GM20000 (cell line): ENCODE measurements at places on chromosomes 7 and 10.

GRCh38 chr10:18087355-18087754, 52.9 kb upstream of the CACNB2 start:
- DNase-seq, result no peak

DNA sequence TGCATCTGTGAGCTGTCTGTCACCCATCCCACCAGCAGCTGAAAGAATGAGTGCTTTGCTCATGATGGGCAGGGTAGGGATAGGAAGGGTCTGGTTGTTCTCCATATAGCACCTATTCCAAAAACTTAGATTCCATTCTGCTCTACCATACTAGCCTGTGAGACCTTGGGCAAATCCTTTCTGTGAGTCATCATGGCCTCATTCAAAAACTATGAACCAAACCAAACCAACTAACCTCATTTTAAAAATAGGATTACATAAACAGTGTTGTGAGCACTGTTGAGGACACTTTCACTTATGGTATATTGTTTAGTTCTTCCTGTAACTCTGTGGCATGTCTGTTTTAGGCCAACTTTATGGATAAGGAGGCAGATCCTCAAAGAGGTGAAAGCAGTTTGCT, 30.9 kb upstream of the STEAP4 start:
- no peak for DNase-seq

DNA sequence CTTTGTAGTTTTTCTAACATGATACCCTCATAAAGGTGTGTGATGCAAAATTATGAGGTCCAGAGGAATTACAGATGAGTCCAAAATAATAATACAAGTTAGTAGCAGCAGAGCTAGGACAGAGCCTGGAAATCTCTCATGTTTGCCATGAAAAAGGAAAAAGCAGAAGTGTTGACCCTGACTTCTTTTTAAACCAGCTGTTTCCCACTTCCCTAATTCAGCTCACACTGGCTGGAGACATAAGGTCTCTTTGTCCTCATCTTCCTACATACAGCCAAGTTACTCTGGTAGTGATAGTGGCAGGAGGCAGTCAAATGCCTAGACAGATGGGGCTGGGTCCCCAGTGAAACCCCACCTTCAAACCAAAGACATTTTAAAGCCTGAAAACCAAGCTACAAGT, 269.2 kb downstream of the C7orf25 start:
- no peak for DNase-seq

- DNase-seq, result no peak
These were observed 112.4 kb upstream of the ADO start for GRCh38 chr10:62692085-62692484.

DNA sequence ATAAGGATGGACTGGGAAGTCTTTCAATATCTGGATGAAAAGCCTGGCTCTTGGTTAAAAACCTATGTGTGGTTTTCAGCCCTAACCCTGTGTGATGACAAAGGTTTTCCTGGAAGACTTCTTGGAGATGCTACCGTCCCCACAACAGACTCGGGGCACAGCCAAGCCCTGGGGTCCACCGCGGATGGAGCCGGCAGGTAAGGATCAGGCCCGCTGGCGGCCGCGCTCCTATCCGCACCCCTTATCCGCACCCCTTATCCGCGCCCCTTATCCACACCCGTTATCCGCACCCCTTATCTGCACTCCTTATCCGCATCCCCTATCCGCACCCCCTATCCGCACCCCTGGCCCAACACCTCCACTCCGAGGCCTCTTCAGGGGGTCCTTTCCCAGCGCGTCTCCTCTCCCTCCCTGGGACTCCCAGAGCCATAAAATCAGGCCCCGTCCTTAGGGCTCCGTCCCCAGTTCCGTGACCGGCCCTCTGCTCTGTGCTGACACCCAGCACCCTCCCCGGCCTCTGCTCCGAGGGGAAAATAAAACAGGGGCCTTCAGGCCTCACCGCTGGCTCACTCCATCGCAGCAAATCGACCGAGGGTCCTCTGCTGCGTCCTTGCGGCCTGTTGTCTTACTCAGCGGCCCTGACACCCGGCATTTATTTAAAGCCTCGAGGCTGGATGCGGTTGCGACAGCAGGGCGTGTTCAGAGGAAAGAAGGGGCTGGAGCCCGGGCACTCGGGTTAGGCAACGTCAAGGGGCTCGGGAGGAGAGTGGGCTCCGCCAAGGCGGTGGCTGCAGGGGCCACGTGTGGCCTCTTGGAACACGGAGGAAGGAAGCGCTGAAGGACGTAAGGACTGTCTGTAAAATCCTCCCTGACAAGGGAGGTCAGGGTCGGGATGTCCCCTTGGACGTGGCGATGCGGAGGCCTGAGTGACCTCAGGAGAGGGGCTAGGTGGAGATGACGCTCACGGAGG, 215.1 kb upstream of the ADARB2 start:
- DNase-seq, result no peak

DNA sequence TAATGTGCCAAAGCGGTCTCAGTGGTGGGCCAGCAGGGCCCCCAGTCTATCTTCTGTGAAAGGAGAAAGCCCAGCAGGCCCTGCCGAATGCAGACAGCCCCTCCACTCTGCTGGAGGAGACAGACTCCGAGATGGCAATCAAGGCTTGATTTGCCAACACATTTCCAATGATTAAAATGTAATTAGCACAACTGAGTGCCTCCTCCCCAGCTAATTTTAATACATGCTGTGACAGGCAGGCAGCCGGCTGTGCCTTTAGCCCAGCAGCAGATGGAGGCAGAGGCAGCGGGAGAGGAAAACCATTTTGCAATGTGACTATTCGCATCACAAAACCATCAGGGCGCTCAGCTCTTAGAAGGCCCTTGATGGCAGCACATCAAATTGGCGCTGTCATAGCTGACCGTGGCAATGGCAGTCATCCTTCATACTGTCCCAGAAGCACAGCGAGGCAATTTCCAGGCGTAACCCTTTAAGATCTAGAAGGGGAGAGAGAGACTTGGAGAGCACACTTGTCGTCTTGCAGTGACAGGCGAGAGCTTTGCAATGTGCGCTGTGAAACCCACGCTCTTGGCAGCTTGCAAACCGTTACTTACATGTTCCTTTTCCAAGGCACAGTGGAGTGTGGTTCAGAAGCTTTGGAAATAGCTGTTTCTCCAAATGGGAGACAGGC, 714.8 kb upstream of the GALNT17 start:
- no peak for DNase-seq

DNA sequence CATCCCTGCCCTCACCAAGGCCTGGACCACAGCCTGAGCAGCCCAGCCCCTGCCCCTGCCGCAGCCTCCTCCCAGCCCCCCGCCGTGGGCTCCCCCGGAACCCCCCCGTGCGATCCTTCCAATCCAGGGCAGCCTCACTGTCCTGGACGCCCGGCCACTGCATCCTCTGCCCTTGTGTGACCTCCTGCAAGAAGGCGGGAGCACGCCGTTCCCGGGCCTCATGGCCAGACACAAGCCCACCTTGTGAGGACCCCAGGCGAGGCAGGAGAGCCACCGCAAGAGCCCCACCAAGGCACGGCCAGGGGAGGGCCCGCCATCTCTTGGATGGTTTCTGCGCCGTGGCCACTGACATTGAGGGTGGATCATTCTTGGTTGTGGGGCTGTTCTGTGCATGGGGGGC, 7.8 kb upstream of the LFNG start:
- no peak for DNase-seq

DNA sequence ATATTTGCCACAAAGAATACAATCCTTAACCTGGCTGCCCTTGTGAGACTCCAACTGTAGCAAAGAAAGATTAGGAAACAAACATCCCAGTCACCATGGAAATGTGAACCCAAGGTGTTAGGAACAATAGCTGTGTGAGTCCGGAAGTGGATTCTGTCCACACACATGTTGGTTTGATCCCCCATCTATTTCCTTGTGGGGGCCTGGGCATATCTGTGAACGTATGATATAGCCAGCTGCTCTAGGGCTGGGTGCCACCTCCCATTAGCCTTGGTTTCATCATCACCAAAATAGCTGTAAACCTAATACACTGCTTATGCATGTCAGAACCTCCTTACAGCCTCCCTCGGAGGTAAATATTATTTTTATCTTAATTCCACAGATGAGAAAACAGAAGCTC, 26.4 kb downstream of the GRK5 start:
- DNase-seq, result no peak

GRCh38 chr10:10612151-10612550, 405.5 kb upstream of the CELF2 start:
- no peak for DNase-seq

GRCh38 chr7:81684514-81685269, 85.2 kb downstream of the HGF start:
- peak; percentile 8 for DNase-seq

DNA sequence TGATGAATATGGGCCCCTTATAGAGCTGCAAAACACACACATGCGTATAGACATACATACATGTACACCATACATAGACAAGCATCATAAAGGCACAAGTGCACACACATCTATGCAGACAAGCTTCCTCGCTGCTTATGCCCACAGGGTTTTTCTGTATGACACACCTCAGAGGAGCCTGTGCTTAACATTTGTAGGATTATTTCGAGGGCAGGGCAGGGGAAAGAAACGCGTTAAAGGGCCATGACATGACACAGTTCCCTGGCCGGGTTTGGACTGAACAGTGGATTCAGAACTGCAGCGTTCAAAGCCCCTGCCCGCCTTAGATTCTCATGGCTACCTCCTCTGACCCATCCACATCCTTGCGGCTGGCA, 44.8 kb downstream of the CHST3 start:
- no peak for DNase-seq

GRCh38 chr7:103059471-103059870, 15.1 kb downstream of the FBXL13 start:
- DNase-seq, result no peak
